NCI-H1092 (cell line): ENCODE measurements at places on chromosomes 6 and 20.

DNA sequence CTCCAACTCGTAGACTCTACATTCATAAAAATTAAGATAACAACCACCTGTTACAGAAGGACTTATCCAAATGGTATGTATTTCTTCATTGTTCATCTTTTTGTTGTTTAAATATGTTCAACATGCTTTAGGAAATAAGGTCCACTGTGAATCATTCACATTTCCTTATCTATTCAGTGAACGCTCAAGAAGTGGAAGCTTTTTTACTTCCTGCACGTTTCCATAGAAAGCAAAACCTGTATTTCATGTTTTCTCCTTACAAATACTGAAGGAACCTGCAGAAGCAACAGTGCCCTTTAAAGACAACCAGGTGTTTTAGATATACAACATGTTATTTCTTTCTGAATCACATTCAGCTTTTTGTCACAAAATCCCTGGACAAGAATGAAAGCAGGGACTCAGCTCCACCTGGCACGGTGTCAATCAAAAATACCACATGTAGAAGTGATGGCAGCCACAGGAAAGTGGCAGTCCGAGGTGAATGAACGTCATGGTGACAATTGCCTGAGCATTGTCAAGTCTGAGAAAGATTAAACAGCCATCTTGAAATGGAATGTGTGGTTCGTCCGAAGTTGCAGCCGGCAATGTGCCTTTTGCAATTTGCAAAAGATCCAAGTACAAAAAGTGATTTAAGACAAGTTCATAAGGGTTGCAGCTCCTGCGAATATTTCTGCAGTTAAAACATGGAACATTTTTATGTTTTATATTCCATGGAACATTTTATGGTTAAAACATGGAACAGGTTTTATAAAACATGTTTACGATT, 66.7 kb upstream of the RIPOR2 start:
- DNase-seq: no peak

- DNase-seq: no peak
Observed at GRCh38 chr6:128964771-128965170, 81.8 kb downstream of the LAMA2 start.

- no peak for DNase-seq
Observed at GRCh38 chr6:17714177-17714576, 7.5 kb upstream of the NUP153 start.

DNA sequence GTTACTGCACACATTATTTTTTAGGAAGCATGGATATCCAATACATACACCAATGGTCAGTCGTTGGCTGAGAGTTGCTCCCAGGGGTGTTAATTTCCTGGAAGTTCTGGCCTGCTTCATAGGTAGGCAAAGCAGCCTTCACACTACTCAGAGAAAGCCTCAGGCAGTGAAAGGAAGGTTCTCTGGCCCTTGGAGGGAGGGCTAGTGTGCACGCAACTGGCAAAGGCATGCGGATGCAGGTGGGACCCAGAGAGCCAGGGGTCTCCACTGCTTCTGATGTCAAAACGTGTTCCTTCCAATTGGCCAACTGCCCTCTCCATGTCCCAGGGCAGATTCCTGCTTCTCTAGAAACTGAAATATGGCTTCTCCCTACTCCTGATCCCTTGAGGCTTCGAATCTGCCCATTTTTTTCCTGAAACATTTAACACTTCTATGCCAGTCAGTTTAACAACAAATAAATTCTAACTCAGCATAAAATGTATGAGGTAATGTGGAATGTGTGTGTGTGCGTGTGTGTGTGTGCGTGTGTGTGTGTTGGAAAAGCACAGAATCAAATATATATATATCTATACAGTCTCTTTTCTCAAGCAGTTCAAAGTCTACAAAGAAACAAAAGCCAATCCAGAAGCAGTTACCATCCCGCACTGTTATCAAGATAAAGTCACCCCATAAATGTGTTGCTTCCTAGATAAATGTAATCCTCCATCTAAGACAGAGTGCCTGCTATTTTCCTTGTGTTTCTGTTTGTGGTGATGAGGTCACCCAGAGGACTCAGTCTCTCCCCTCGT, 94.0 kb upstream of the HIVEP1 start:
- no peak for DNase-seq

- no peak for DNase-seq
Observed at GRCh38 chr20:45523821-45524220, 8.4 kb upstream of the SPINT3 start.

GRCh38 chr6:30885999-30886896, 1.9 kb downstream of the DDR1 start:
- no peak for DNase-seq

DNA sequence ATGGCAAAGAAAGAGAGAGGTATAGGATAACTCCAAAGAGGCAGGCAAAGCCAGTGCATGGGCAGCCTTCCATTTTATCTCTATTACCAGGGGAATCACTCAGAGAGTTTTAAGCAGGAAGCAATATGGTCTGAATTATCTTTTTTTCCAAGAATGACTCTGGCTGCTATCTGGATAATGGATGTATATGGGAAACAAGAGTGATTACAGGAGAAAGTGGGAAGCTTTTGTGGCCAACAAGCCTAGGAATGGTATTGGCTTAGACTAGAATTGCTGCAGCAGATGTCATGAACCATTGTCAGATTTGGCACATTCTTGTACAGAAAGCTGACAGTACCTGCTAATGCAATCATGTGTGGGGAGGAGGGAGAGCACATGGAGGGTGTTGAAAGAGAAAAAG, 73.0 kb upstream of the BTBD3 start:
- DNase-seq: no peak
